ENCODE measurements at places on chromosomes 13 and 19.

DNA sequence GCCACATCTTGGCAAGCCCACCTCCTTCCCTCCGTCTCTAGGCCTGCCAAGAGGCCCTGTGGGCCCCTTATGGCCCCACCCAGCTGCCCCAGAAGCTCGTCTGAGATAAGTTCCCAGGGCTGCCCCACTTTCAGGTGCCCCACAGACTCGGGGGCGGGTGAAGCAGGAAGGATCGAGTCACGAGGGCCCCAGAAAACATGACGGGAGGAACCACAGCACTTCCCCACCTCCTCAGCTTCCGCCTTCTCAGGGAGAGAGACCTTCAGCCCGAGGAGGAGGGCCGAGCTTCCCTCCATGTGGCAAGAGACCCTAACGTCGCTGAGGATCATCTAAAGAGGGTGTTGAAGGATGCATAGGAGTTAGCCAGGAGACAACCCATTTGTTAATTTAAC is 4.5 kb upstream of the IL12RB1 start:
- peak; percentile 69 for DNase-seq

DNA sequence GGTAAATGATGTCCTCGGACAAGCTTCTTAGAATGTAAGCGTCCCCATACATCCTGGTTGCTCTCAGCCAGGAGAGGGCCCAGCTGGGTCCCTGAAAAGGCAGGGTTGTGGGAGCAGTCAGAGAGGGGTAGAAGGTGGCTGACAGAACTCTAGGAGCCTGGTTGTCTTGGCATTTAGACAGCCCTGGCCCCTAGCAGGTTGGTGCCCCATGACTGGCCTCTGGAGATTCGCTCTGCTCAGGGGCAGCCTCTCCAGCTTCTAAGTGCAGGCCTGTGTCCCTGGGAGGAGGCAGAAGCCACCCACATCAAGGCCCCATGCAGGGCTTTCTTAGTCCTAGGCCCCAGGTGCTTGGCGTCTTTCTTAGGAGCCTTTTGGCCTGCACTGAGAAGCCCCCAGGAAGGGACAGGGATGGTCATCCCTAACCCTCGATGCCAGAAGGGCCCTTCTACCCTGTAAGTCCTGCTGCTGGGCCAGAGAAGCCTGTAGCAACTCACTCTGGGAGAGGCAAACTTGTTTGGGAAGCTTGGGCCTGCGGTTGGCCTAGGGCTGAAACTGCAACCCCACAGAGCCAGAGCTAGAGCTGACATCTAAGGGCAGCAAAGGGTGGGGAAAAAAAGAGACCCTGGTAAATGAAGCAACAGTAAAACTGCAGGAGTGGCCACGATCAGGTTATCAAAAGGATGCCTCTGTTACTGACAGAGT is 2.8 kb upstream of the CDX2 start:
- no peak for DNase-seq

DNA sequence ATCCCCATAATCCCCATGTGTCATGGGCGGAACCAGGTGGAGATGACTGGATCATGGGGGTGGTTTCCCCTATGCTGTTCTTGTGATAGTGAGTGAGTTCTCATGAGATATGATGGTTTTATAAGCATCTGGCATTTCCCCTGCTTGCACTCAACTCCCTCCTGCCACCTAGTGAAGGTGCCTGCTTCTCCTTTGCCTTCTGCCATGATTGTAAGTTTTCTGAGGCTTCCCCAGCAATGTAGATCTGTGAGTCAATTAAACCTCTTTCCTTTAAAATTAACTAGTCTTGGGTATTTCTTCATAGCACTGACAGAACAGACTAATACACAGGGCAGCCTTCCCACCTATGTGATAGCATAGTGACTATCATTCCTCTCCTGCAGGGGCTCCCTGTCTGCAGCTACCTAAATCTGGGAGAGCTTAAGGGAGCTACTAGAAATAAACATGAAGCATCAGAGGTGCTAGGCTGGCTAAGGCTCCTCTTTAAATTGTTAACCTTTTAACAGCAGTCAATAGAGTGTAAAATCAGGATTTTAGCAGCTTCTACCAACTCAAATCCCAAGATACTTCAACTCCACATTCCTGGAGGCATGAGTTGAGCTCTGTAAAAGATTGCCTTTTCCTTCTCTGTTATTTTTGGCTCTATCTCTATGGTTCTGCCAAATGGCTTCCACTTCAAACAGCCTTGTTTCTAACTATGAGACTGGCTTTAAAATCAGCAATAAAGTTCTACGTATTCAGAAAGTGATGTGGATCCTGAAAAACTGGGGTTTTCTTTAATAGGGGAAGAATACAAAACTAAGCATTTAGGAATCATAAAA is 112.3 kb downstream of the VWA8 start:
- DNase-seq: no peak

DNA sequence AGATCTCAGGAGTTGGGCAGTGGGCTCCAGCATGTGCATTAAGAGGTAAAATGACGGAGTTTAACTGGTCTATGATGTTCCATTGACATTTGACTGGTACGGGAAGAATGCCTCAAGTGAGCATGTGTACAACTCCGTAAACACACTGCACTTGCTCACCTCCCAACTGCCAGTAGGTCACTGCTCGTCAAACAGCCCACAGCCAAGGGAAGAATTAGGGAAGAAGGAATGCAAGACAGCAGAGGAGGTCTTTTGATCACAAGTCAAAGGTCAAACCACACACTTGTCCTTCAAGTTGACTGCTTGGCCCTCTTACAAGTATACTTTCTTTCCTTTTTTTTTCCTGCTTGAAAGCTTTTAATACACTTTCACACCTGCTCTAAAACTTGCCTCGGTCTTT is 236.7 kb downstream of the B3GLCT start:
- DNase-seq: no peak

- DNase-seq: no peak
Measured at GRCh38 chr13:98175823-98176222, 1.2 kb downstream of the RNF113B start.

GRCh38 chr13:99871249-99871898 is 100.2 kb downstream of the ZIC5 start:
- DNase-seq: no peak

DNA sequence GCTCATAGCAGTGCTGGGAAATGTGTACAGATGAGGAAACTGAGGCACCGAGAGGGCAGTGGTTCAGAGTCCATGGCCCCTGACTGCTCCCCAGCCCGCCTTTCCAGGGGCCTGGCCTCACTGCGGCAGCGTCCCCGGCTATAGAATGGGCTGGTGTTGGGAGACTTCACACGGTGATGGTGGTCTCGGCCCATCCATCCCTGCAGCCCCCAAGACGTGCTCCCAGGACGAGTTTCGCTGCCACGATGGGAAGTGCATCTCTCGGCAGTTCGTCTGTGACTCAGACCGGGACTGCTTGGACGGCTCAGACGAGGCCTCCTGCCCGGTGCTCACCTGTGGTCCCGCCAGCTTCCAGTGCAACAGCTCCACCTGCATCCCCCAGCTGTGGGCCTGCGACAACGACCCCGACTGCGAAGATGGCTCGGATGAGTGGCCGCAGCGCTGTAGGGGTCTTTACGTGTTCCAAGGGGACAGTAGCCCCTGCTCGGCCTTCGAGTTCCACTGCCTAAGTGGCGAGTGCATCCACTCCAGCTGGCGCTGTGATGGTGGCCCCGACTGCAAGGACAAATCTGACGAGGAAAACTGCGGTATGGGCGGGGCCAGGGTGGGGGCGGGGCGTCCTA is 15.9 kb downstream of the LDLR start:
- no peak for DNase-seq

GRCh38 chr13:76825430-76825829 is 60.8 kb downstream of the KCTD12 start:
- no peak for DNase-seq

DNA sequence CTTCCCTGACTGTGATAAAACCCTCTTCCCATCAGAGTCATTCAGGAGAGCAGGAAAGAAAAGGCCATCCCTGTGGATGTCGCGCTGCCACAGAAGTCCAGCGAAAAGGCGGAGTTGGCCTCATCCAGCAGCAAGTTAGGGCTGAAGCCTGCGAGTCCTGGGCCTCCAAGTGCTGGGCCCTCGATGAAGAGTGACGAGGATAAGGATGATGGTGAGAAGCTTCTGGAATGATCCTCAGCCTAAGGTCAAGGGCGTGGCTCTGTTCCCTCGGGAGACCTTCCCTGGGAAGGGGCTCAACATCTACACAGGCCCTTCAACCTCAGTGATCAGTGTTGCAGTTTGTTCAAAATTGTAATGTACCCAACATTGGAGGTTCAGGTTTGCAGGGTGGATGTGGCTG is 22.3 kb downstream of the TEX29 start:
- DNase-seq: no peak

DNA sequence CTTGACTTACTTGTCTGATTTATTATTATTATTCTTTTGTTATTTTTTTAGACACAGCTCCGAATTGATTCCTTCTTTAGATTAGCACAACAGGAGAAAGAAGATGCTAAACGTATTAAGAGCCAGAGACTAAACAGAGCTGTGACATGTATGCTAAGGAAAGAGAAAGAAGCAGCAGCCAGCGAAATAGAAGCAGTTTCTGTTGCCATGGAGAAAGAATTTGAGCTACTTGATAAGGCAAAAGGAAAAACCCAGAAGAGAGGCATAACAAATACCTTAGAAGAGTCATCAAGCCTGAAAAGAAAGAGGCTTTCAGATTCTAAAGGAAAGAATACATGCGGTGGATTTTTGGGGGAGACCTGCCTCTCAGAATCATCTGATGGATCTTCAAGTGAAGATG is 29.4 kb downstream of the ERCC5 start:
- no peak for DNase-seq

DNA sequence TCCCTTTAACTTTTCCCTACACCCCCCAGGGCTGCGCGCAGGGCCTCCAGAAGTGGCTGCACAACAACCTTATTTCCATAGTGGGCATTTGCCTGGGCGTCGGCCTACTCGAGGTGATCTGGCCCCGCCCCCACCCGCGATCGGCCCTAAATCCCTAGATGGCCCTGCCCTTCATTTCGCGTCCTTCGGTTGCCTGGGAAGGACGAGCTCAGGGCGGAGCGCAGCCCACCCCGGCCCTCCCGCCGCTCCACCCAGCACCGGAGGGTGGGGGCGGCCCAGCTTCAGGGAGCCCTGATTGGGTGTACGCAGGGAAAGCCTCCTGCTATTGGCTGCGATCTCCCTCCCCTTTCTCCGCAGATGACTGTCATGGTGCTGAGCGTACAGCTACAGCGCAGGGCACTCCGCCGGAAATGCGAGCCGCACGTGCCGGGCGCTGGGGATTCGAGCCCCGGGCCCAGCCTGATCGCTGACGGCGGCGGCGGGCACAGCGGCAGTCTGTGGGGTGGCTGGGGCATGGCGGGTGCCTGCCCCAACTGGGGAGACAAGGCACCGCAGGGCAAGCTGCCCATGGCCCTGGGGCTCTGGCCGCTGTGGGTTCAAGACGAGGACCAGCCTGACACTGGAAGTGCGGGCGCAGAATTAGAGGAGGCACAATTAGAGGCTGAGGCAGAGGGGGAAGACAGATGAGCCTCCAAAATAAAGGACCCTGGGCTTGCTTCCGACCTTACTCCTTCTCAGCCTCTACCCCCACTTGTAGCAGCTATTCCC is 4.3 kb downstream of the CD37 start:
- DNase-seq: peak; percentile 90

- DNase-seq: no peak
Measured at GRCh38 chr13:86051134-86052103, 252.2 kb upstream of the SLITRK6 start.

- DNase-seq: peak; percentile 86
Measured at GRCh38 chr19:16258440-16258903, 60.8 kb downstream of the AP1M1 start.

DNA sequence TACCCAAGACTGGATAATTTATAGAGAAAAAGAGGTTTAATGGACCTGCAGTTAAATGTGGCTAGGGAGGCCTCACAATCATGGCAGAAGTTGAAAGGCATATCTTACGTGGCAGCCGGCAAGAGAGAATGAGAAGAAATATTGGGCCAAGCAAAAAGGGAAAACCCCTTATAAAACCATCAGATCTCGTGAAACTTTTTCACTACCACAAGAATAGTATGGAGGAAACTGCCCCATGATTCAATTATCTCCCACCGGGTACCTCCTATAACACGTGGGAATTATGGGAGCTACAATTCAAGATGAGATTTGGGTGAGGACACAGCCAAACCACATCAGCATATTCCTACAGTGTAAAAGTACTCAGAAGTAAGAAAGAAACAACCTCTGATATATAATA is 4.7 kb upstream of the KBTBD7 start:
- DNase-seq: no peak

DNA sequence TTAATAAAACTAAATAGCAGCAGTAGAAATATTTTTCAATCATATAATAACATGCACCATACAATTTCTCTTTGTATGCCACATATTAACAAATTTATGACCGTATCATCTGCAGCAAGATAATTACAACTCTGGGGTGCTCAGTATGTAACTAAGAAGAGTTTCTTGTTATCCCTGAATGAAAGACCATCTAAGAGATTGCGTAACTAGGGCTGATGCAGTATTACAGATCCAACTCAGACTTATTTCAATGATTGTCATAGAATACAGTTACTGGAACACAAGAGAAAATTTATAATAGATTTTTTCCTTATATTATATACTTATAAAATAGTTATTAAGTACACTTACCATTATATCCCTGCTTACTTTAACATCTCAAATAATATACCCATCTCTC is 305.1 kb downstream of the SLITRK1 start:
- DNase-seq: no peak

DNA sequence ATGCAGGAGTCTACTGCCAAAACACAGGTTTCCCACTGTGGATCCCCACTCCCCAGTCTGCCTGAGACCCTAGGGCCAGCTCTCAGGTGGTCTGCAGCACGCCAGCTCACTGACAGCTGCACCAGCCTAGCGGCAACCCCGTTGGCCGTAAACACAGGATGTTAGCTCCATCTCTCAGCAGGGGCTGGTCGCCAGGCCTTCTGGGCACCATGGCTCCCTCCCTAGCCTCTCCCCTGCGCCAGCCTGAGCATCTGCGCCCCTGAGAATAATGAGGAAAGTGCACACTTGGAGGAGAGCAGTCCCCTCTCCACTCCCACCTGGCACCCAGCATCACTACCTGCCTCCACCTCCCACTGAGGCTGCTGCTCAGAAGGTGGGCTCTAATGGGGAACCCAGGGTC is 20.8 kb upstream of the EPHX3 start:
- no peak for DNase-seq

DNA sequence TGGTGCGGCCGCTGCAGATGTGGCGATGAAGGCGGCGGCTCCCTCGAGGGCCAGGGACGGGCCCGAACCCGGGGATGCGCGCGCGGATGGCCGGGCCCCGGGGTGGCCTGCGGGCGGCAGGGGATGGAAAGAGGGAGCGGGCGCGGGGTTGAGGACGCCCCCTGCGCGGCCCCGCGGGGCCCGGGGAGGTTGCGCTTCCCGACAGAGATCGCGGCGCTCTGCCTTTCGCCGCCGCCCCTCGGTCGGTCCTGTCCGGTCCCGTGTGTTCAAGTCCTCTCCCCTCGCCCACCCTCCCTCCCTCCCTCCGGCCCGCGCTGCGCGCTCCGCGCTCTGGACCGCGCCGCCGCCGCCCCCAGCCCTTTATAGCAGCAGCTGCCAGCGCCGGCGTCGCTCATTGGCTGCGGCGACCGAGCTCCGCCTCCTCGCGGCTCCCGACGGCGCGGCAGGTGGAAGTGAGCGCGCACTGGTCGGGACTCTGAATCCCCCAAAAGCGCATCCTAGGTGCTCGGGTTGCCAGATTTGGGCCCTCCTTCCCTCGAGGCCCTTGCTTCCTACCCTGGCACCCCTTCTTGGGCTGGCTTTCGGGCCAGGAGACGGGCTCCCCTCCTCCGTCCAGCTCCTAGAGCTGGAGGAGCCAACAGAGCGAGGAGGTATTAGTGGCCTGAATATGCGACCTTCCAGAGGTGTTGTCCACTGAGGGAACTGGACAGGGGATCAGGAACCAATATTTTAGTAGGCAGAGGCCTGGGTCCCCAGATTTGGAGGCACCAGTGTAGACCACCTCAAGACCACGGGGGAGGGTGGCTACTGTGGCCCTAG is at the start of gene ELAVL3:
Gene ELAVL3, minus strand, starts transcription at position 332 of the 819 bp plus-strand sequence. CDS start 438 bp downstream, outside the sequence.
- no peak for DNase-seq
